ENCODE measurements at places on chromosomes 6 and 20.

DNA sequence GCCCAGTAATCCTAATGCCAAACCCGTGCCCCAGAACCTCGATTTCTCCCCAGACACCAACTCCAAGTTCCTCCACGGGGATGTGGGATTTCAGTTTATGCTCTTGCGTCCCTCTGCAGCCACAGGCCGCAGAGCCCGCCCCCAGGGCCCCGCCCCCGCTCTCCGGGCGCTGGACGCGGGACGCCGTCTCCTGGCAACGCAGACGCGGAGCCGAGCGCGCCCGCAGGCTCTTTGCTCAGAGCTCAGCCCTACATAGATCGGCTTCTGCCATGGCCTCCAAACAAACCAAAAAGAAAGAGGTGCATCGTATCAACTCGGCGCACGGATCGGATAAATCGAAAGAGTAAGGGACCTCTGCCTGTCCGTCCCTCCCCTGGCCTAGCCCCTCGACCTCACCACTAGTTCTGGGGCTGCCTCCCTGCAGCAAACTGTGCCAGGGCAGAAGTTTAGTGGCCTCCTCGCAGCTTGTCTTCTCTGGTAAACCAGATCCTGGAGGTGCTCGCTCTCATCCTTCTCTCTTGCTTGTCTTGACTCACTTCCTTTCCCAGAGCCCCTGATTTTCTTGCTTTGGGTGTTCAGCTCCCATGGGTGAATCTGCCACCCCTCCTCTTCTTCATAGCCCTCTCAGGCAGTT, at the start of gene ADGB:
Gene ADGB (plus strand): TSS at position 201 of the 634 bp plus-strand sequence. CDS start 69 bp downstream, at position 270.
- peak; percentile 89 for DNase-seq

- no peak for DNase-seq
Measured at GRCh38 chr6:127023001-127023778, 95.3 kb upstream of the RSPO3 start.

DNA sequence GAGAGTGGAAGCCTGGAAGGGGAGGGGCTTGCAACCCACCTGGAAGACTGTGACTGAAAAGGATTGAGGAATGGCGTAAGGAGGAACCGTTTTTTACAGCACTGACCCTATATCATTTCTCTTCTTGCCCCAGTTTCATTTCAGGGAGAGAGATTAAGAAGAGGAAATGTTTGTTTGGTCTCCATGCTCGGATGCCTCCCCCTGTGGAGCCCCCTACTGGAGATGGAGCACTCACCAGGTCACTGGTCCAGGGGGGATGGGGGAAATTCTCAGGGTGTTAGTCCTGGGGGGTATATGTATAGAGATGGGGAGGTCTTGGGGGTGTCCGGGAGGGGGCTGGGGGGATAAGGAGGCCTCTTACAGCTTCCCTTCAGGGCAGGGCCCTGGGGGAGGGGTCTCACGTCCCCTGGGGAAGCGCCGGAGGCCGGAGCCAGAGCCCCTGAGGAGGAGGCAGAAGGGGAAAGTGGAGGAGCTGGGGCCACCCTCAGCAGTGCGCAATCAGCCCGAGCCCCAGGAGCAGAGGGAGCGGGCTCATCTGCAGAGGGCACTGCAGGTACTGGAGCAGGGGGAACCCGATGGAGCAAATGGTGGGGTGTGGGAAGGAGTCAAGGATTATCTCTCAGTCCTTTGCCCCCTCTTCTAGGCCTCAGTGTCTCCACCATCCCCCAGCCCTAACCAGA, 3.2 kb downstream of the CUTA start:
- DNase-seq, result peak; percentile 42

DNA sequence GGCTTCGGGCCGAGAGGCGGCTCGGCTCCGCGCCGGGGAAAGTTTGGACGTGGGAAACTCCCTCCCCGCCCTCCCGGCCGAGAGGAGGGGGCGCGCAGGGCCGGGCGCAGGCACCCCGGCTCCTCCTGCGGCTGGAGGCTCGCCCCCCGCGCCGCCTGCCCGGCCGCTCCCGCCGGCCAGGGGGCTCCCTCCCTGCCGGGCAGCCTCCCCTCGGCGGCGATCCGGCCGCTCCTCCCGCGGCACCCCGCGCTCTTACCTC, 370 bp downstream of the CDH22 start:
- no peak for DNase-seq

DNA sequence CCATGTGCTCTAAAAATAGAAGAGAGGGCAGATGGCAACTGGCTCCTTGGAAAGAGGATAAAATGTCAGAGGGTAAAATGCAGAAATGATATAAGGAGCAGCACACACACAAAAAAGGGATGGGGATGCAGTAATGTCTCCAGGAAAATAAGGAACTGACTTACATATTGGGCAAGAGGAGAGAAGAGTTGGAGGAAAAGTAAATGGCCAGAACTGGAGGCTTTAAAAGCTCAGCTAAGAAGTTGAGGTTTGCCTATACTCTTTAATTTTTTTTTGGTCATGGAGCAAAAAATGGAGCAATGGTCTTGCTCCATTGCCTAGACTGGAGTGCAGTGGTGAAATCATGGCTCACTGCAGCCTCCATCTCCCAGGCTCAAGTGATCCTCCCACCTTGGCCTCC, 93.7 kb downstream of the SULF2 start:
- DNase-seq, result peak; percentile 29
